ENCODE measurements at places on chromosomes 1 and 21.

GRCh38 chr1:162397039-162397448 is 14.9 kb downstream of the SH2D1B start:
- DNase-seq, result no peak

DNA sequence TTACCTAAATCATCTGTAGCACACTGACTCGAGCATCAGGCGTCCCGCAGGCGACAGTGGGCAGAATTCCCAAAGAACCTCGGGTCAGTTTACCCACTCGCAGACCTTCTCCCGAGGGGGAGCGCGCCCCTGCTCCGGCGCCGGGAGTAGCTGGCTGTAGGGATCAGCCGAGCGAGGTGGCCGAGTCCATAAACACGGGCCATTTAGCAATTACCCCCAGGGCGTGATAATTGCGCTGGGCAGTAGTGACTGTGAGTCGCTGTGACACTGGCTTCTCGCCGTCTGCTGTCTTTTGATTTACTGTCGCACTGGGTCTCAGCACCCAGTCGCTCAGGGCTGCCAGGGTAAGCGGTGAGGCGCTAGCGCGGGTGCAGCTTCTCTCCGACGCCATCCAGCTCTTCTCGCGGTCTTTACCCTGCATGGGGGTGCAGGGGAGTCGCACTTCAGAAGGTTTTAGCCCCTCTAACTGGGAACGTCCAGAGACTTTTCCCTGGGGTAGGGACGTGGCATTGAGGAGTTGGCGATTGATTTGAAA is 16.2 kb downstream of the HLX start:
- DNase-seq, result no peak

DNA sequence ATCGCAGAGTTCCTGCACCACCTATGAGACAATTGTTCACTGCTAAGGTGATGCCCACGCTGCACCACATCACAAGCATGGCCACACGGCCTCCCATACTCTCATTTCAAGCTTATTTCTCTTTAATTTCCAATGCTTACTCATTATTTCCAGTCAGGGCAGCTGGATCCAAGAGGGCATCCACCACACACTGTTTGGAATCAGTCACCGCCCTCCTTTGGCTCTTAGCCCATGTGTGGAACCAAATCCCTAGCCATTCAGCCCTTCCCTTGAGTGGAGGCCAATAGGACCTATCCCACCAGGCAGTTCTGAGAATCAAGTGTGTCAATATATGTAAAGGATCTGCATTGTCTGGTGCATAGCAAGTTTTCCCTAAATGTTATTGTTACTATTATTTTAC is 26.3 kb upstream of the PALMD start:
- DNase-seq, result no peak

GRCh38 chr1:50968158-50968820 is 1.8 kb upstream of the CDKN2C start:
- DNase-seq, result peak; percentile 74

GRCh38 chr1:229582011-229582694 is 23.6 kb upstream of the ABCB10 start:
- no peak for DNase-seq

GRCh38 chr1:227795732-227796131 is 19.7 kb upstream of the PRSS38 start:
- no peak for DNase-seq

DNA sequence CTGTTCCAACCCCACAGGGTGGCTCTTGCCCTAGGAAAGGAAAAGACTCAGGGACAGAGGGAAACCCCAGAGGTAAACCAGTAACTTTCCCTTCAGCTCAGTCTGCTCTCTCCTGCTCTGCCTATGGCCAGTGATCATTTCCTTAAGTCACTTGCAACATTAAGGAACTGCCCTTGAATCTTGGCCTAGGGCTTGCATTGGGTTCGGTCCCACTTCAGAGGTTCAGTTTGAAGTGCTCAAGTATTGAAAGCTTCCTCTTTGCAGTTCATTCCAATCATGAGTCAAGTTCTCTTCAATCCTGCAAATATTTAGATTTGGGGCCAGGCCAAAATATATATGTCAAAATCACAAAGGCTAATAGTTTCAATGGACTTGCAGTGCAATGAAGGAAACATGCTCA is 97.7 kb upstream of the IRF2BP2 start:
- DNase-seq, result peak; percentile 43

- no peak for DNase-seq
Observed at GRCh38 chr1:50930193-50930592, 29.9 kb downstream of the FAF1 start.

DNA sequence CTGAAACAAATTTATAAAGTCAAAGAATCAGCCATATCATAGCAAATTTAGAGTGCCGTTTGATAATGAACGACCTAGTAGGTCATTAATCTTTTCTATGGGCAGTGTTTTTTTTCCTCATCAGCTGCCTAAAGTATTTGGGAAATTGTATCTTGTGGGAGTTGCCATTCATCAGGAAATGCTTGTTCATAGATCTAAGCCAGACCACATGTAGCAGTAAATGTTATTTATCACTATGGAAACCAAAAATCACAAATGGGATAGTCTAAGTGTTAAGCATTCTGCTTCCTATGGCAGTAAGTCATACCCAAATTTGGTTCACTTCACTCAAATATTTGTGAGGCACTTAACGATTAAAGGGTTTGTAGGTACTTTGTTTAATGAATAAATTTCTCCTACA is 52.9 kb downstream of the LRRC8D start:
- no peak for DNase-seq

DNA sequence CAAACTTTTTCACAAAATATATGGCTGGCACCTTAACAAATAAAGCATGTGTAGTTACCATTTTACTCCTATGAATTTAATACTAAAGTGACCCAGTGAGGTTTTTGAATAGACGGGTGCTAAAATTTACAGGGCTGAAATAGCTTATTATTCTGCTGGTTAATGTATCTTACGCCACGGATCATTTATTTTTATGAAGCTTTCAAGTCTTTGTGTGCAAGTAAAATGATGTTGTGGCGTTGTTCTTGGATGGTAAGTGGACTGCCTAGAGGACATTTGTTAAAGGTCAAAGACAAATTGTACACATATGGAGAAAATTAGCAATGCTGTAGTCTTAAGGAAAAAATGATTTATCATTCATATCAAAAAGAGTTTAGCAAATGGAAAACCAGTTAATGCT is 22.8 kb downstream of the INSL5 start:
- DNase-seq, result no peak

DNA sequence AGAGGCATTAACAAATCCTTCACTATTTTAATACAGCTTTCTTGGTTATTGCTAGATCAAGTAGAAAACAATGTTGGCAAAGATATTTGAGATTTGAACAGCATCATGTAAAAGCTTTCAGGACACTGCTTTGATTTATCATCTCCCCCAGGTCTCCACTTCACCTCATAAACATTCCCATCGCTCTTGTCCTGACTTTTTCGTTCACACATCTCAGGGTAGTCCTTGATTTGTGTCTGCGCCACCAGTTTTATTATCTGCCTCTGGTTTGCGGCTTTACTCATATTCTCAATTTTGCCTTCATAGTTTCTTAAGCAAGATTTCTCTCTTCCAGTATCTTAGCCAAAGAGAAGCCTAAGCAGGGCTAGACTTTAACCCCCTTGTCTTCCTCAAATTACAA is 63.5 kb upstream of the ROR1 start:
- no peak for DNase-seq

DNA sequence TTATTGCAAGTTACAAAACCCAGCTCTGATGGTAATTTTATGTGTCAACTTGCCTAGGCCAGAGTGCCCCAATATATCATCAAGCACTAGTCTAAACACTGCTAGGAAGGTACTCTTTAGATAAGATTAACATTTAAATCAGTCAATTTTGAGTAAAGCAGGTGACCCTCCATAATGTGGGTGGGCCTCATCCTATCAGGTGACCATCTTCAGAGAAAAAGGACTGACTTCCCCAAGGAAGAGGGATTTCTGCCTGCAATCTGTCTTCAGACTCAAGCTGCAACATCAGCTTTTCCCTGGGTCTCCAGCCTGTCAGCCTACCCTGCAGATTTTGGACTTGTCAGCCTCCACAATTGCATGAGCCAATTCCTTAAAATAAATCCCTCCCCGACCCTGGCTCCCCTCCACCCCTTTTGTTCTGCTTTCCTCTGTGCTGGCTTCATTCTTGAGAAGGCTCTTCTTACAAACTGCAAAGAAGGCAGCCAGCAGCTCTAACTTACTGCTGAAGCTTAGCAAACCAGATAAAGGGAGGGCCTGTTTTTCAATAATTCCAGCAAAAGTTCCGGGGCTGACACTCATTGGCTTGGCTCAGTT is 56.4 kb upstream of the RUNX3 start:
- DNase-seq, result no peak

DNA sequence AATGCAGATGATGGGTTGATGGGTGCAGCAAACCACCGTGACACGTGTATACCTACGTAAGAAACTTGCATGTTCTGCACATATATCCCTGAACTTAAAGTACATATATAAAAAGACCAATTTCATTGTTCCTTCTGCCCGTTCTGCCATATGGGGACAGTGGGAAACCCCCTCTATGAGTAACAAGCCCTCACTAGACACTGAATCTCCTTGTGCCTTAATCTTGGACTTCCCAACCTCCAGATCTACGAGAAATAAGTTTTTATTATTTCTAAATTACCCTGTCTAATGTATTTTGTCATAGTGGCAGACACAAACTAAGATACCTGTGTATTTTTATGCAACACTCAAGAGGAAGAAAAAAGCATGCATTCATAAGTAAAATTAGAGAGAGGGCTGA is 10.0 kb downstream of the GBP7 start:
- no peak for DNase-seq

DNA sequence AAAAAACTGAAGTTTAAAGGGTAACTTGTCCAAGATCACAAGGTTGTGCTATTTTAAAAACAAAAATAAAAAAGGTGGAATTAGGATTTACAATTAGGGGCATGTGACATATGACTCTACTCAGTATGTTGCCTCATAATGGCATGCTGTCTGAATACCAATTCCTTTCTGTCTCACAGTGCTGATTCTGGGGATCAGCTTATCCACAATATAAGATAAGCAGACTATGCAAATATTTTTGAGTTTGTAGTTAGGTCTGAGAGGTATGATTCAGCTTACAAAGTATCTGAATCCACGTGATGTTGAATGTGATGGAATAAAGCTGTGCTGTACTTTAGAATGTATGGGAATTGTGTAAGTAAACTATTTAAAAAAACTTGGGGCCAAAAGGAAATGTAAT is 216.6 kb downstream of the HHIPL2 start:
- no peak for DNase-seq

DNA sequence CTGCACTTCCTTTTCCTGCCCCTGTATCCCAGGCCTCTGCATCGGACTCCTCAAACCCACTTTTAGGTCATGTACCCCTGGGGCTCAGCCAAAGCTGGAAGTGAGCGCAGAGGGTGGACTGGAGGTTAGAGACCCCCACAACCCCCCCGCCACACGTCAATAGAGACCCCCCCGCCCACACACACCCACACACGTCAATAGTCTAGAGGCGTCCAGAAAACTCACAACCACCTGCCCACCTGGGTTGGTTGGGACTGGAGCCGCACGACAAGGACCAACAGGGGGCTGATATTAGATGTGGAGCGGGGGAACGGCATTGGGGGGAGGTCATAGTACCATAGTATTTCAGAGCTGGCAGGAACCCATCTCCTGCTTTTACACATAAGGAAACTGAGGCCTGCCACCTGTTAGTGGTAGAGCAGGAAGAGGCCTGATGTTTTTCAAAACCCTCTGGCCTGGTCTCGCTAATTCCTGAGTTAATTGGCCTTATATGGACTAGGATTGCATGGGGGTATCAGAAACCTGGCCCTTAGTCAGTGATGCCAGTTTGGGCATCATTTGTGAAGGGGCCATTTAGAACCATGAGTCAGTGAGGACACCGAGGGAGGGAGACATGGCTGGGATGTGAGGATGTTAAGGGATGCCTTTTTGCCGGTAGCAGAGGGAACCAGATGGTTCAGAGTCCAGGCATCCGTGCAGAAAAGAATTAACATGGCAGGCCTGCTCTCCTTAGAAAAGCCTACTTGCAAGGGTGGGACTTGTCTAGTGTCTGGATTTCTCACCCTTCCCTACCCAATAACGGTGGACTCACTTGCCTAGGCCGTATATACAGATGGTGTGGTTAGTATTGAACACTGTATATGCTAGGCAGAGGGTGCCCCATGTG is 1.1 kb downstream of the NENF start:
- no peak for DNase-seq

DNA sequence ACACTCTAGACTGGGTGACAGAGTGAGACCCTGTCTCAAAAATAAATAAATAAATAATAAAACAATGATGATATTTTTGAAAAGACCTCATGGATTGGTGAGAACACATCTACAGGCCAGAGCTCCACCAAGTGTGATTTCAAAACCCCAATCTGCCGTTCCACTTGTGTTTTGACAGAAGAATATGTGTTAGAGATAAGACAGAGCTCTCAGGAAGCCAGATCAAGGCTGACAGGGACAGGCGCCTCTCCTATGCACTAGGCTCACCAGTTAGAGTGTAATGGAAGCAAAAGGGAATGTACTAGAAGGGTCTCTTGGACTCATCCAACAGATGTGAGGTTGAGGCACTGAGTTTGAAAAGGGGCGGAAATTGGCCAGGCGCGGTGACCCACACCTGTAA is 110.7 kb upstream of the ERRFI1 start:
- no peak for DNase-seq

- no peak for DNase-seq
Observed at GRCh38 chr1:59511476-59512465, 214.9 kb downstream of the FGGY start.

GRCh38 chr1:19771350-19771749 is 28.4 kb downstream of the TMCO4 start:
- DNase-seq, result no peak

DNA sequence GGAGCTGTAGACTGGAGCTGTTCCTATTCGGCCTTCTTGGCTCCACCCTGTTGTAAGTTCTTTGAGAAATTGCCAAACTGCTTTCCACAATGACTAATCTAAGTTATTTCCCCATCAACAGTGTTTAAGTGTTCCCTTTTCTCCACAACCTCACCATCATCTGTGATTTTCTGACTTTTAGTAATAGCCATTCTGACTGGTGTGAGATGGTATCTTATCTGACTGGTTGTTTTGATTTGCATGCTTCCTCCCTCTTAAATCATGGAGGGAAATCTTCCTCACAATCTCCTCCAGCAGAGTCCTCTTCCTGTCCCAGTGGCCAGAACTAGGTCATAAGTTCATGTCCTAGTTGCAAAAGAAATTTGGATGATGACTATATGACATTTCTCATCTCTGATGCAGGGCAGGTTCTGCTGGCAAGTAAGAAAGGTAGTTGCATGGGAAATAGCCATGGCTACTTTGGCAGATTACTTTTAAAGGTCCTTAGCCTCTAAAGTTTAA is 294.0 kb downstream of the LRRC40 start:
- DNase-seq, result no peak

DNA sequence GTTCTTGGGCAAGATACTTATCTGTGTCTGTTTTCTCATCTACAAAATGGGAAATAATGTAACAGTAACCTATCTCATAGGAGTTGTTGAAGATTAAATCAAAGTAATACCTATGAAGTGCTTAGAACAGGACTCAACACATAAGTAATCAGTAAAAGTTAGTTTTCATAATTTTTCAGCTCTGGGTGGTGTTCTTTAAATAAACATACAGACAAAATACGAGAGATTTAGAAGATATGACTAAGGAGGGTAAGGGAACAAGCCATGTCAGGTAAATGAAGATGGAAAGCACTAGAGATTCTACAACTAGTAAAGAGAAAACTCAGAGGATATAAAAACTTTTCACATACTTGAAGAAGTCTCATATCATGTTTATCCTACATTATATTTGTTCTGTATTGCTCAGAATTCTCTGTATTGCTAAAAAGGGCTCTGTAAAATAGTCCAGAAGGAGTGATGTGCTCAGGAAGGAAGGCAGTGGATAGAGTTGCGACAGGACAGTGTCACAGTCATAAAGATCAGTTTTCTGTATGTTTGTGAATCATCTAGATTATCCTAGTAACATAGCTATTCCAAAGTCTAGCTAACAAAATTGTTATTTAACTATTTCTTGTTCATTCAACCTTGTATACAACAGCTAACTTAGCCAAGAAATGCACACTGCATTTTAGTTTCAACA is 16.0 kb downstream of the LIN9 start:
- DNase-seq, result no peak

Measured in CD4-positive, alpha-beta T cell (primary cell).